CD4-positive, alpha-beta T cell treated with Interleukin-21 for 1 hour (primary cell): ENCODE measurements at places on chromosomes 13 and 19.

DNA sequence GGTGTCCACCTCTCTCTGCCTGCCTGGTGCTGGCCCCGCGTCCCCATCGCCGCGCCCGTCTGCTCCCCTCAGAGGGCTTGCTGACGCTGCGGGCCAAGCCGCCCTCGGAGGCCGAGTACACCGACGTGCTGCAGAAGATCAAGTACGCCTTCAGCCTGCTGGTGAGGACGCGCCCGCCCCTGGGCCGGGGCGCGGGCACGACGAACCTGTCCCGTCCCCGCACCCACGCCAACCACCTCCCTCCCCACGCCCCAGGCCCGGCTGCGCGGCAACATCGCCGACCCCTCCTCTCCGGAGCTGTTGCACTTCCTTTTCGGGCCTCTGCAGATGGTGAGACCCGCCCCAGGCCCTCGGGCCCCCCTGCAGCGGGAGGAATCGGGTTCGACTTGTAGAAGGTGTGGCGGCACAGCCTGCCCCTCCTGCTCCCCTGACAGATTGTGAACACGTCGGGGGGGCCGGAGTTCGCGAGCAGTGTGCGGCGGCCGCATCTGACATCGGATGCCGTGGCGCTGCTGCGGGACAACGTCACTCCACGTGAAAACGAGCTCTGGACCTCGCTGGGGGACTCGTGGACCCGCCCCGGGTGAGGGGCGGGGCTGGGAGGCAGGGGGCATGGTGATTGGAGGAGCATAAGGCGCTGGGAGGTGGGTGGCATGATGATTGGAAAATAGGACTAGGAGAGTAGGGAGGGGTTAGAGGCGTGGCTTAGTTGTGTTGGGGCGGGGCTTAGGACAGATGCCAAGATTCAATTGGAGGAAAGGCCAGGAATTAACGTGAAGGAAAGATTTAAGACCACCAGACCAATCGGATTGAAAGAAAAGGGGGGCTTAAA, 6.6 kb downstream of the EPS8L1 start:
- DNase-seq: peak; percentile 65

GRCh38 chr13:111283991-111284390, 36.5 kb upstream of the TEX29 start:
- DNase-seq: no peak

DNA sequence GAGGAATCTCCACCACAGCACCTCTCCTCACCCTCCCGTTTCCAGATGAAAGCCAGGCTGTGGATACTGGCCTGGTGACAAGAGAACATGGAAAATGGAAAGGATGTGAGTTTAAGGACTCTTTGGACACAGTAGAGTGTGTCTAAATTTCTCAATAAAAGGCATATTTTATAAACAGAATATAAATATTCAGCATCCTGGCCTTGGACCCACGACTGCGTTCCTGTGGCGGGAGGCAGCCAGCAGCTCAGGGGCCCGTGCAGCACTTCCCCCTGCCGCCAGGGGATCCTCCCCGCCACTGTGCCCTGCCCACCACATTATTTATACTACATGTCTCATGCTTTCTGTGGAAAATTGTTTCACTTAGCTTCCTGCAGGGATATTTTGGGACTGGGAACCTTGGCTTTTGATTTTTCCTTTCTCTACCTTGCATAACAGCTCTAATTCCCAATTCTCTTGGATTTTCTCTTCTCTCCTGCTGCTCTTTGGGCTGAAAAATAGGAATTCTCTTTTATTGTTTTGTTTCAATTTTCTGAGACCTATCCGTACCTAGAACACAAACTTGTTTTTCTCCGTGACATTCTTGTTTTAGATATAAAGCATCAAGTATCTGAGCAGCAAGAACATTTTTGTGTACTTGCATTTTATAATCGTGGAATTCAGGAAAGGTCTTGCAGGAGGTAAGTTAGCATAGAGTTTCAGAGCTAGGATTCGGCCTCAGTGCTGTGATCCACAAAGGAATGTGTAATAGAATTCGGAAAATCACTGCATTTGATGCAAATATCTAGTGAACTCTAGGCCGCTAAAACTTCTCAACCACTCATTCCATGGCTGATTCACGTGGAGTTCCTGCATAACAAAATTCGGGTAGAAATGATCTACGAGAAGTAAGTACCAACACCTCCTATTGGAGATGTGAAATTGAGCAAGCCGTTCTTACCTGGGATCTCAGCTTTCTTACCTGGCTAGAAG, 107.7 kb upstream of the SPATA13 start:
- DNase-seq: no peak

DNA sequence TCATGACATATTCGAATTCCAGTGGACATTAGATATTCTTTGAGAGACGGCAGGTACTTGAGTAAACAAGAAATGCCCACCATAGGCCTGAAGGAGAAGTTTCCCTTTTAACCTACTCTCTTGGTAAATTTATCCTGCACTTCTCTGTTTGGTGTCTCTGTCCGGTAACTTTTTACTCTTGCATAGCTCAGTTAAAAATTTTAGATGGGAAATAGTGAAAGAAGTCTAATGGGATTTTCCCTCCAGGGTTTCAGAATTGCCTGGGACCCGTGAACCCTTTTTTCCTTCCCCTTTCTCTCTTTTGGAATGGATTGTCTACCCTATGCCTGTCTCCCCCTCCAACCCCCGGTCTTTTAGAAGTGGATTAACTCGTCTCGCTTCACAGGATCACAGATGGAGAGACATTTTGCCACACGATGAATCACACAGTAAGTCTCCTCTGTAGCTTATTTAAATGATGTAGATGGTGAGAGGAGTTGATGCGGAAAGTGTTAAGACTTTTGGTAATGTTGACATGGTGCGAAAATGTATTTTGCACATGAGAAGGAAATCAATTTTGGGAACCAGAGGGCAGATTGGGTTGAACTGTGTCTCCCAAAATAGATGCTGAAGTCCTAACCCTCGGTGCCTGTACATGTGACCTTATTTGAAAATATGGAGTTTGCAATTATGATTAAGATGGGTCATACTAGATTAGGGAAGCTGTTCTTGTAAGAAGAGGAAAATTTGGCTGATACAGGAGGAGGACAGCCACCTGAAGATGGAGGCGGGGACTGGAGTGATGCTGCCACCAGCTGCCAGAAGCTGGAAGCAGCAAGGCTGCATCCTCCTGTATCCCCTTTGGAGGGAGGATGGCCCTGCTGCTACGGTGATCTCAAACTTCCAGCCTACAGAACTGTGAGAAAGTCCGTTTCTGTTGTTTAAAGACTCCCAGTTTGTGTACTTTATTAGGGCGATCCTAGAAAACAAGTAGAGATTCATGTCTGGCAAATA, 711 bp upstream of the MIPEP start:
- no peak for DNase-seq

- DNase-seq: no peak
These were observed 5.5 kb upstream of the KCTD4 start for GRCh38 chr13:45206340-45206739.

DNA sequence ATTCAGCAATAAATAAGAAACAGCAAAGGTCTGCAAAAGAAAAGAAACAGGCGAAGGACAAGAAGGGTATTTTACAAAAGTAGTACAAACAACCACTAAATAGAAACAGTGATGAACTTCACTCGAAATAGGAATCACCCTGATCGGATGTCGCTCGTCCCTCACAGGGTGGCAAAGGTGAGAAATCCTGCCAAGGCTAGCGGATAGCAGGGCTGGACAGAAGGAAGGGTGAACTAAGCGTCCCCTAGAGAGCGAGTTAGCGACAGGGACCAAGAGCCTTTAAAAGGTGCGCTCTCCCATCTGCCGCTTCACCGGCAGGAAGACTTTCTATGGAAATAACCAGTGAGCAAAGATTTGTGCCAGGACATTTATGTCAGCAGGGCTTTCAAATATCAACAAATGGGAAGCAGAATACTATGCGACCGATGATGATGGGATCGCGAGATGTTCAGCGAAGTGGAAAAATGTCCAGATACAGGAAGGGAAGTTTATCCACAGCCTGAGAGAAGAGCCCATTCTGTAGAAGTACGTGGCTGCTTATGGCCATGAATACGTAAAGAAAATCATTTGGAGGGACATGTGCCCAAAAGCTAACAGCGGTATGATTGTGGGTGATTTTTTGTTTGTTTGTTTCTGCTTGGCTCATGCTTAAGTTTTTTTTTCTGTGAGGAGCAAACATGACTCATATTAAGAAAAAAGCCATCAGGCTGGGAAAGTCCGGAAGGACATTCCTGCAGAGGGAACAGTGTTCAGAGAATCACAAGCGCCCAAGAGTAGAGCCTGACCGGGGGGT, 18.9 kb downstream of the ELAVL1 start:
- no peak for DNase-seq

DNA sequence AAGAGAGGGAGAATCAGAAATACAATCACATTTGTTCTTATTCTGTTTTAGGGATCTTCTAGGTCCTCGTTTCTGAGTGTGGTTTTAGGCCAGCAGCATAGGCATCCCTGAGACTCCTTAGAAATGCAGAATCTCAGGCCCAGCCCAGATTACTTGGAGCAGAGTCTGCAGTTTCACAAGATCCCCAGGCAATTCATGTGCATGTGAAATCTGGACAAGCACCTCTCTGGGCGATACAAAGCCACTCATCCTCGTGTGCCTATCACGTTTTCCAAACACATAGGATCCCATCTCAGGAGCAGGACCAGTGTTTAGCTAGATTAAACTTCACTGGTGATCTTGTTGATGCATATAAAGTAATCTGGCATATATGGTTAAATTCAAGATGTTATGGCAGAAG, 87.2 kb downstream of the KL start:
- no peak for DNase-seq

DNA sequence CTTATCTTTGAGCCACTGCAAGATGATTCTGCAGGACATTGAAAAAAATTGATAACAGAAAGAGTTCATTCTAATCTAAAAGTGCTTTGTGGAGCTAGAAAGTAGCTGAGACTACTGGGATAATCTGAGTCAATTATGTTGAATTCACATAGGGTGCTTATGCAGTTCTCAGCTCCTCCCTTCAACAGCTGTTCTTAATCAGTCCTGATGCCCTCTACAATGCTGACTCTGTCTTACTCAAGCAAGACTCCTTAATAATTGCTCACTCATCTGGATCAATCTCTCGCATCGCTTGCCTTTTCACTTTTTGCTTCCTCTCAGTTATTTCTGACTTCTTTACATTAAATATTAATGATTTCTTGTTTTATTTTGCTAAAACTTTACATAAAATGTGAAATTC, 182.1 kb downstream of the PCDH17 start:
- DNase-seq: no peak

DNA sequence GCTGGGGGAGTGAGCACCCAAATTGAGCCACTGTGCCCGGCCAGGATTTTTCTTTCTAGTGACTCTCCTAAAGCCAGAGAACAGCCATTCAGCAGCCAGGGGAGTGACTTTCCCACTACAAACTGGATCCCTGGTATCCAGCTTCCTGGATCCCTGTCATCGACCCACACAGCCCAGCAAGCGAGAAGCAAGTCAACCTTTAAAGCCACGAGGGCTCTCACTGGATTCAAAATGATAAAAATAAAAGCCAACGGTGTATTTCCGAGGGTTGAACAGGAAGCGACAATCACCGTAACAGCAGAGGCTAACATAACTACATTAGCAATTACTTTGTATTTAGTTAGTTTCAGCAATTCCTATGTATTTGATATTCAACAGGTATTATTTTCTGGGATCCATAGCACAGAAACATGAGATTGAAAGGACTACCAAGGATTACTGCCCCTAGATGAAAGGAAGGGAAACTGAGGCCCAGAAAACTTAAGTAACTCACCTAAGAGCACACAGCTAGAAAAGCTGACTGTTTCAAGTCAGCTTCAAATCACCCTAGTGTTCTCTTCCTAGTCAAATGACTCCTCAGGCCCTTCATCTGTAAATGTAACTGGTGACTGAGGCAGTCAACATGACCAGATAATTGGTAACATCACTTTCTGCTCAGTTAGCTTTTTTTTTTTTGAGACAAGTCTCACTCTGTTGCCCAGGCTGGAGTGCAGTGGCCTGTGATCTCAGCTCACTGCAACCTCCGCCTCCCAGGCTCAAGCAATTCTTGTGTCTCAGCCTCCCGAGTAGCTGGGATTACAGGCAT, 2.7 kb downstream of the RFX1 start:
- peak; percentile 52 for DNase-seq

DNA sequence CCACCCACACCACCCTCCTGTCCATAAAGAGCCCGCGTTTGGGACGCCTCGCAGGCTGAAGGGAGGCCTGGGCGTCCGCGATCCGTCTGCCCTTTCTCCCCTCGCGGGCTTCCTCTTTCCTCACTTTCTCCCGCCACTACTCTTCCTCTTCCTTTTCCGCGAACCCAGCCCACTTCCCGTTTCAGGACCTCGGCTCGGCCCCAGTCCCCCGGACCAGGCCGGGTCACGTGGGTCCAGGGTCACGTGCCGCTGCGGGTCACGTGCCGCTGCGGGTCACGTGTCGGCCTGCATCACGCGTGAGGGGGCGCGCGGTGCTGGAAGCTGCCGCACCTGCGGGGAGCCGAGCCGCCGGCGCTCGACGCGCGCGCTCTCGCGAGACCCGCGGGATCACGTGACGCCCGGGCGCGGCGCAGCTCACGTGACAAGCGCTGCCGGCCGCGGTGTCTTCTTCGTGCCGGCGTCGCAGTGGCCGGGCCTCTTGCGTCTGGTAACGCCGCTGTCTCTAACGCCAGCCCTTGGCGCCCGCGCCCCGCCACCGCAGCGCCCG, at the start of gene LAMP1:
TSS of gene LAMP1 (plus strand) at position 417 of the 547 bp plus-strand sequence. CDS start 196 bp downstream, outside the sequence.
- DNase-seq: peak; percentile 98

GRCh38 chr13:79194272-79194671, 211.8 kb downstream of the RBM26 start:
- peak; percentile 68 for DNase-seq

DNA sequence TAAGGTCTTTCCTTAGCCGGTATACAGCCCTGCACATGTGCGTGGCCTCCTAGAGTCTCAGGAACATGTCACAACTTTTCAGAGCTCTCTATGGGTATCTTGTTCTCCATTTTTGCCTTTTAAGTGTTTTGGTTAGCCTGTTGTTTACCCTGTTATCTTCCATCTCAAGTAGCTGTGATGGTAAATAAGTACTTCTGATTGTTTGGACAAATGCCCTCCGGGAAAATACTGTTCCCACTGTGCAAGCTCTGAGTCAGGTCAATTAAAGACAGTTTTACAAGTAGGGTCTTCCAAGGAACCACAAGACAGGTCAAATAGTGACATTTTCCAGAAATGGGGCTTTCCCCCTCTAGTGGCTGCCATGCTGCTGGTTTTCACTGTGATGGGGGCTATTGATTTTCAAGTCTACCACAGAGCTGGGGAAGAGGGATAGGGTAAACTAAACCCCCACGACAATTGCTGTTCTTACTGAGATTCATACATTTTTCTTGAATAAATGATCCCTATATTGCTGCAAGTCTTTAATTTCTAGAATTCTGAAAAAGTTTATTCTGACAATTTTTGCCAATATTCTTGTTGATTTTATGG, 109.5 kb downstream of the TM9SF2 start:
- DNase-seq: no peak

- DNase-seq: no peak
These were observed 154.2 kb downstream of the SUCLA2 start for GRCh38 chr13:47846886-47847285.

DNA sequence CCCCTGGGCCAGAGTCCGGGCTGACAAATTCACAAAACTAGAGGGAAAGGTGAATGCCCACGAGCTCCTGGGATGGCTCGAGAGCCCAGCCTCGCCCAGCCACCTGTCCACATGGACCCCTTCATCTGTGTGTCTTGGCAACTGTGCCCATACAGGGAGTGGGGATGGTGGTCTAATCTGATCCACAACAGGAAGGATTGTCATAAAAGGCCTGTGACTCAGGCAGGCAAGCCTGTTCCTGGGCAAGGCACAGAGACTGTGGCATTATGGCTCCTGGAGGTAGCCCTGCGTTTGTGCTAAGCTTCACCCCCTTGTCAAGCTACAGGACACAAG, 20.0 kb downstream of the CAPS start:
- DNase-seq: no peak

- DNase-seq: no peak
These were observed 833.0 kb downstream of the PCDH9 start for GRCh38 chr13:66397133-66397532.
